ENCODE measurements at places on chromosomes 12 and 14.

DNA sequence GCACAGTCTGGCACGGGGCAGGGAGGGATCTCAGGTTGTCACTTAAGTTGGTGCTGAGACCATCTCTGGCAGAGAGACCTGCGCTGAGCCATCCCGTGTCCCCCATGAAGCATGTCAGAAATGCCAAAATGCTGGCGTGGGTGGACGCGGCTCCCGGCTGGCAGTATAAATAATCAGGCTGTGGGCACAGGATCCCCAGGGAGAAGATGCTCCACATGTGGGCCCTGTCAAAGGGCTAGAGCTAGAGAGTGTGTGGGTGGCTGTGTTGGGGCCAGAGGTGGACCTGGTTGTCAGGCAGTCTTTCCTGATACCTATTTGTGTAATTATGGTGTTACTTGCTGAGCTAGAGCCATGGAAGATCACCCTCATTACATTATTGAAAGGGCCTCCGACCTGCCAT lies 189.5 kb downstream of the TSPAN9 start:
- DNase-seq, result no peak

- DNase-seq, result peak; percentile 72
Observed at GRCh38 chr12:48924617-48925303, 532 bp downstream of the FKBP11 start.

DNA sequence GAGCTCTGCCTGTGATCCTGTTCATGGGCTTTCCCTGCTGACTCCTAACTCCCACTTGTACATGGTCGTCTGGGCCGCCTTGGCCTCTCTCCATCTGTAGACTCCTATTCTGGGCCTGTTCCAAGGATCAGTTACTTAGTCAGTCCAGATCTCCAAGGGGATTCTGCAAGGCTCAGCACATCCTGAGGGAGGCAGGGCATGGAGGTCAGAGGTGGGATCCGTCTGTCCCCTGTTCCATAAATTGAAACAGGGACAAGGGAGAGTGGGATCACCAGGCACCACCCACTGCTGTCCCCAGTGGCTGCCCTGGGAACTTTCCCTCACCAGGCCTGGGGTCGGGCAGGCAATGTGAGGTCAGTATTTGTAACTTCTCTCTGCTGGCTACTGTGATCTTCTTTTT lies 43.5 kb downstream of the KCTD10 start:
- no peak for DNase-seq

DNA sequence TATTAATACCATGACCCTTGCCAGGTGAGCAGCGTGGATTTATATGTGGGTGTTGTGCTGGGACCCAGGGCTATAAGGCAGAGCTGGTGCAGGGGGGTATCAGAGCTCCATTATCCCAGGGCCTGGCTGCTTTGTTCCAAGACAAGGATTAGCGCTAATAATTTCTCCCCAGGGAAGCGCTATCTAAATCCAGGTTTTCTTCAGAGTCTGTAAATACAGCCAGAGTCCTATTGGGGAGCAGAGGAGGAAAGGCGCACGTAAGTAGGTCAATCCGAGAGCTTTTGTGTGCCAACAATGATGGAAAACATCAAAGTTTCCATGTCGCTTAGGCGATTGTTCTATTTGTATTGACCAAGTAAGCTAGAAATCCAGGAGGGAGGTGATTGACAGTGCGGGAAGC lies 1009.7 kb downstream of the VRK1 start:
- DNase-seq, result no peak

DNA sequence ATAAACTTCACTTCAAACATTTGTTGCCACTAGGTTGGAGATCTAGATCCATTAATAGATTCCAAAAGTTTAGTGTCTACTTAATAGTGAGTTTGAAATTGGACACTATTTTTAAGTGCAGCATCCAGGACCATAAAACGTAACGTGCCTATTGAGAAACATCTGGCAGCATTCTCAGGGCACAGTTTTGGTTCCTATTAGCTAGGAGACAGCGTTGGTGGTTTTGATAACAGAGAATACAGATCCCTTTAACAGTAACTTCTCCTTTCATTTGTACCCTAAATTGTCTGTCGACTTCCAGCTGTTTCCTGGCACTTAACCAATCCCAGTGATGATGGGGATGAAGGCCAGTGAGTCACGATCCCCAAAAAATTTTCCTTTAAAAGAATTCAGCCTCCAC lies 25.8 kb downstream of the KCNK10 start:
- DNase-seq, result no peak

DNA sequence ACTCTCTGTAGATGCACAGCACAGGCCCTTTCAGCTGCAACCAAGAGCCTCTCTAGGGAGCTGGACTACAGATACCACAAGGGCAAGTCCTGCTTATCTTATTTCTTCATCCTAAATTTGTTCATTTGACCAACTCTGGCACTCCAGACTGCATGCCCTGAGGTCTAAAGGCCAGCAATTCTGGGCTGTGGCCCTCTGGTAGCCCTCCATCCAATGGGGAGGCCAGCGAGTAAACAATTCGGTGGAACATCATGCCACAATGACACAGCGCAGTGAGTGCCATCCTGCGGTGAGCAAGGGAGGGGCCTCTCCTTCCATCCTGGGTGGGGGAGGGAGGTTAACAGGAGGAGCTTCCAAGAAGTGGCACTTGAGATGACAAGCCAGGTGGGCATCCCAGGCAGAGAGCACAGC lies 652 bp upstream of the SELPLG start:
- DNase-seq, result no peak

- DNase-seq, result no peak
Observed at GRCh38 chr14:89129570-89129969, 287.5 kb downstream of the FOXN3 start.

DNA sequence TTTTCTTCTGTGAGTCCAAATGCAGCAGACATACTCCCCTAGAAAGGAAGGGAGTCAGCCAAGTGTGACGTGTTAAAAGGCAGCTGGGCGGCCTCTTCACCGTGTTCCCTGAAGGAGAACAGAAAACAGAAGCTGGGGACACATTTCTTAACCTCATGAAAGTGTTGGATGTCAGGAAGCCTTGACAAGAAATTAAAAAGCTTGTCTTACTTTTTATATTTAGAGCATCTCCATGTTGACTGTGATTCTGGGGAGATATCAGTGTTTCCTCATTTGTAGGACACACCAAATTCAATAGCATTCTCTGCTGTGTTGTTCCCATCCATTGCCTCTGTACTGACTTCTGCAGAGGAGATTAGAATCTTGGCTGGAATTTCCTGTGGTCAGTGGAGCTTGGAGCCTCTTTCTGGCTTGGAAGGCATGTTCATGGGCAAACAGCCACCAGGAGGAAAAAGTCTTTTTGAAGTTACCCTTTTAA lies 93.7 kb downstream of the RMST start:
- DNase-seq, result no peak

DNA sequence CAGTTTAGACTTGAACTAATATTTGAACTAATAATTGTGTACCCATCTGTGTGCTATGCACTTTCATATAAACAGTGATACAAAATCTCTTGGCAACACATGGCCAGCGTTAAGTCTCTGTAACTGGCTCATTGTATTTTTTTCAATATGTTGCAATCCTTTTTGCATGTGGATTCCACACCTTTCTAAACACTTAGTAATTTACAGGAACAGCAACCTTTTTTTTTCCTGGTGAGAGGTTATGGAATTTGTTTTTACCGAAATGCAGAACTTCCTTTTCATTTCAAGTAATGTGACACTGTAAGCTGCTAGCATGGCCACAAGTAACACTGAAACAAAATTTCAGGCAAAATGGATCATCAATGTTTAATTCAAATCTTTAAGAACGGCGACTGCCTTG lies 45.4 kb upstream of the EPS8 start:
- no peak for DNase-seq

- DNase-seq, result no peak
Observed at GRCh38 chr12:125267114-125267513, 201.9 kb downstream of the AACS start.

DNA sequence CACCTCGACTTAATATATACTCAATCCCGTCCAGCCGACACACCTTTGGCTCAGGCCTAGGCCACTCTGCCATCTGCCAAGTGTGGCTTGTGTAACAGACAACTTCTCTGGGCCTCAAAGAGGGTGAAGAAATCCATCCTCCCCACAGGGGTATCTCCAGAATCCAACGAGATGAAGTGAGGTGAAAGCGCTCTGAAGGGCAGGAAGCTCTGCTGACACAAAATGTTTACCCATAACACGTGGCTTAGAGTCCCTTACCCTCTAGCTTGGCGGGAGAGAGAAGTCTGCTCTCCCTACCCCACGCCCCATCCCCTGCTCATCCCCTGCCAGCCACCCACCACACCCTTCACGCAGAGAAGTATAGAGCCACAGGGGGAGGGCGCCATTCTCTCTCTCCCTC lies 13.0 kb downstream of the ZBTB39 start:
- no peak for DNase-seq

- DNase-seq, result no peak
Observed at GRCh38 chr14:91207008-91207407, 37.5 kb downstream of the GPR68 start.

GRCh38 chr12:109386059-109386433 lies 38.3 kb downstream of the MYO1H start:
- DNase-seq, result no peak

GRCh38 chr14:90513161-90514014 lies 116.6 kb downstream of the CALM1 start:
- DNase-seq, result peak; percentile 100

- no peak for DNase-seq
Observed at GRCh38 chr14:56002876-56003625, 115.2 kb upstream of the PELI2 start.

DNA sequence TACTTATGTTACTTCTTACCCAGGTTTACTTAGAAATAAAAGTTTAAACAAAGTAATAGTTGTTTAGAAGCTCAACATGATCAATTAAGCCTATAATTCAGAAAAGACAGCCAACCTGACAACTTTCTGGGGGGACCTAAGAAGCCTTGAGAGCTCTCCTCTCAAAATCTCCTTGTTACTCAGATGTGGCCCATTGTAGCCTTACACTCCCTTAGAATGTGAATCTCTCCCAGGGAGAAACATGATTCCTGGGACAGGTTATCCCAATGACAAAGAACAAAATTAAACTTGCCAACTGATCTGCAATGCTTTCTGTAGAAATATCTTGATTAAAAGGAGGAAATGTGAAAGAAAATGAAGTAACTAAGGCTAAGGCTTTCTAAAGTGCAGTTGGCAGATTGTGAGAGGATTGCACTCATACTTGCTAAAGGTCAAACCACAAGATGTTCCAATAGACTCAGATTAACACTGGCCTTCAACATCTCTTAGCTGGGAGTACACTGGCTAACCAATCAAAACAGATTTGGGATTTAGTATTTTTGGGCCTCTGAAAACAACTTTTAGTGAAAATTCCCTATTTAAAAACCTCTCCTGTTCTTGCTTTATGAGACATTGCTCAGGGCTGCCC lies 72.3 kb upstream of the TMX1 start:
- no peak for DNase-seq

DNA sequence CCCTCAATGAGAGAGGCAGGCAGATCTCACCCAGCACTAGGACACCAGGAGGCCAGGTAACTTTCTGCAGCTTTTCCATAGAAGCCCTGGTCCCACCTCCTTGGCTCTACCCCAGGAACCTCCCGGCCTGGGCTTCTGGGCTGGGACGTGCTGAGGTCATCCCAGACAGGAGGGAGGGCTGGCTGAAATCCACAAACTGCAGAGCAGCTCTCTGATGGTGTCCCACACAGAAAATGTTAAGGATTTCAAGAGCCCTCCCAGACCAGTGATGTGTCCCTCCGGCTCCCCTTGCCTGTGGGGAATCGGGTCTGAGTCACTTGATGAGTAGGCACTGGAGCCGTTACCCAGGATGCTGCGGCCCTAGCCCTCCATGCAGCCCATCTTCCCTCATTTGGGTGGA lies 124.1 kb downstream of the ESRRB start:
- no peak for DNase-seq

- DNase-seq, result no peak
Observed at GRCh38 chr12:10012630-10013330, 2.4 kb downstream of the CLEC12B start.

DNA sequence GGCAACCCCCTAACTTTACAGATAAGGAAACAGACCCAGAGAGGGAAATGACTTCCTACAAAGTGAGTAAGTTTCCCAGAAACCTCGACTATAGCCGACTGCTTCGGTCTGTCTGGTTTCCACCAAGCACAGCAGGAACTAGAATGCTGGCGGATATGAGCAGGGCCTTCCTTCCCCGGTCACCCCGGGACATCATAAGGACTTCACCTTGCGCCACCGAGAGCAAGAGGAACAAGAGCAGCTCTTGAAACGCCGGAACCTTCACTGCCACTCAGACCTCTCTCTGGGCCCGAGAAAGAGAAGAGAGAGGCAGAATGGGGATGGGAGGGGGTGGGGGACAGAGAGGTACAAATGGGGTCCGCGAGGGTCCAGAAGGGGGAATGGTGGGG lies 29.4 kb upstream of the GPR68 start:
- no peak for DNase-seq

- no peak for DNase-seq
Observed at GRCh38 chr12:67893022-67893580, 96.1 kb upstream of the IFNG-AS1 start.

- DNase-seq, result no peak
Observed at GRCh38 chr14:48035836-48036235, 360.4 kb upstream of the MDGA2 start.

DNA sequence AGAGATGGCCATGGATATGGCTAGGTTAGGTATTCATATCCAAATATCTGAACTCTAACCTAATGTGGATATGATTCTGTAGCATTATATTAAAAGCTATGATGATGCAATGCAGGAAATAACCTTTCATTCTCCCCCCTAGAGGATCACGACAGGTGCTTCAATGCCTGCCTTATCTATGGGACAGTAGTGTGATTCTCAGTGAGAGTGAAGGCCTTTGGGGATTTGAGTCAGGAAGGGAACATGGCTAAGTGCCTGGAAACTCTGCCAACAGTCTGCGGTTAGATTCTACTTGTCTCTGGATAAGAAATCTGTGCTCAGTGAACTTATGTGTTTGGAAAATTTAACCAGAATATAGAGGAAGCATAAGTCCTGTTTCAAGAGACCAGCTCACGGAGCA lies 81.8 kb downstream of the SLC38A1 start:
- DNase-seq, result no peak

- no peak for DNase-seq
Observed at GRCh38 chr14:49549881-49550280, 36.3 kb downstream of the RPS29 start.

GRCh38 chr12:93177208-93178153 lies 200.2 kb upstream of the NUDT4 start:
- no peak for DNase-seq

DNA sequence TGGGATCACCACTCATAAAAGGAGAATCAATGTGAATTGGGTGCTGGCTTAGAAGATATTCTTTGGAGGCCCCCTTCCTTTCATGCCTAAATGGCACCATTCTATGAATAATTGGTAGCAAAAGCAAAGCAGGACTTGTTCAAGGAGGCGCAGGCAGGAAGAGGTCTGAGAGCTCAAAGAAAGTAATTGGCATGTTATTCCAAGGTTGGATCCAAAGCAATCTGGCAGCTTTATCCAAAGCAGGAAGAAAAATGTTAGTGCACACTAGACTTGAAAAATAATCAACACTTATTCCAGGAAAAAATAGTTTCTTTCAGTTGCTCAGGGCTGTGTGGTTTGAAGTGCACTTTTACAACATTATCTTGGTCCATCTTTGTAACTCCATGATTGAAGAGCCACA lies 326.4 kb downstream of the NUAK1 start:
- no peak for DNase-seq

Measured in COR-L47 (cell line).